ENCODE measurements at places on chromosomes 12 and 14.

DNA sequence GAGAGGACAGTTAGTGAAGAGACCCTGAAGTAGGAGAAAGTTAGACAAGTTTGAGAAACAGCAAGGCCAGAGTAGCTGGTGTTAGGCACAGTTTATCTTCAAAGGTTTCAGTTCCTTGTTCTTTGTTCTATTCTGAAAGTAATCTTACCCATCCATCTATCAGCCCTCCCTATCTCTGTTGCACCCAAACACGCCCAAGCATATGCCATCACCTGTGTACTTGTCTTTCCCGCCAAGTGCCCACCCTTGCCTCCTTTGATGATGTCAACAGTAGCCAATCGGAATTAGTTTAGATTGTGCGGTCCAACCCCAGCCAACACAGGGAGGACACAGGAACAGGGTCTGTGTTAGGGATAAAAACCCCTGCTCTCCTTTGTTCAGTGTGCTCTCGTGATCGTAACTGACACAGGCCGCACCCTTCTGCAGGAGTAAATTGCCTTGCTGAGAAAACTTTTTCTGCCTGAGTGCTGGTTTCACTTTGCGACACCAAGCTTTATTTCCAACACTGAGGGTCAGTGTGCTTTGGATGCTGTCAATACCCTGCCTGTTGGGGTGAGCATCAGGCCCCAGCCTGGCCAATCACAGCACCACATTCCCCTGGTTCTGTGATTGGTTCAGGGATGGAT is 4.7 kb upstream of the TMEM229B start:
- DNase-seq = no peak

DNA sequence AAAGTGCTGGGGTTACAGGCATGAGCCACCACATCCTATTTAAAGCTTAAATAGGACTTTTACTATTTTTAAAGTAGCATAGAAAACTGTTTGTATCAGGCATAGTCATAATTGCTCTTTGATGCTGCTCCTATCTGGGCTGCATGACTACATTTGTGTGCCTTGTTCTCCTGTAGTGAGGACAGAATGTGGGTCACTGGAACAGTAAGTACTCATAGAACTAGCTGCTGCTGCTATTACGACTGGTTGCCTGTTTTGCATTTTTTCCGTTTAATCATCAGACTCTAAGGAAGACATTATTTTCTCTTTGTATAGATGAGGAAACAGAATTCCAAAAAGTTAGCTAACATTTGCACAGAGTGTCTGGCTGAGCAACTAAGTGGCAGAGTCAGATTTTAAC is 42.8 kb downstream of the ZC3H14 start:
- DNase-seq = no peak

- no peak for DNase-seq
Measured at GRCh38 chr12:68435816-68436215, 103.7 kb upstream of the MDM1 start.

DNA sequence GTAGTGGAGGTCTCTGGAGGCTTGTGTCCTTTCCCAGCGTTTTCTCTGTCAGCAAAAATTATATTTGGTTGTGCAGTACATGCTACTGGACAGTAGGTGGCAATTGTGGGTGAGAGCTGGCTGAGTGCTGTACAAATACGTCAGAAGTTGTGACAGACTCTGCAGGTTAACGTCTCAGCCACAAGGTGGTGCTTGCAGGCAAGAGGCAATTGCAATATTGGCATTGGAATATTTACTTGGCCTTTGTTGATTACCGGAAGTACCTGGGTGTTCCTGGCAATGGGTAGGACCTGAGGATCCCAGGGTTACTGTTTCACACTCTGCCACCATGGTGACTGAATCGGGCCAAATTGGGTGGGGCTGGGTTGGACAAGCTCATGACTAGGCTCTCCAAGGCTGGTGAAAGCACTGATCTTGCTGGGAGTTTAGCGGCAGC is 333.9 kb upstream of the LMO3 start:
- no peak for DNase-seq

DNA sequence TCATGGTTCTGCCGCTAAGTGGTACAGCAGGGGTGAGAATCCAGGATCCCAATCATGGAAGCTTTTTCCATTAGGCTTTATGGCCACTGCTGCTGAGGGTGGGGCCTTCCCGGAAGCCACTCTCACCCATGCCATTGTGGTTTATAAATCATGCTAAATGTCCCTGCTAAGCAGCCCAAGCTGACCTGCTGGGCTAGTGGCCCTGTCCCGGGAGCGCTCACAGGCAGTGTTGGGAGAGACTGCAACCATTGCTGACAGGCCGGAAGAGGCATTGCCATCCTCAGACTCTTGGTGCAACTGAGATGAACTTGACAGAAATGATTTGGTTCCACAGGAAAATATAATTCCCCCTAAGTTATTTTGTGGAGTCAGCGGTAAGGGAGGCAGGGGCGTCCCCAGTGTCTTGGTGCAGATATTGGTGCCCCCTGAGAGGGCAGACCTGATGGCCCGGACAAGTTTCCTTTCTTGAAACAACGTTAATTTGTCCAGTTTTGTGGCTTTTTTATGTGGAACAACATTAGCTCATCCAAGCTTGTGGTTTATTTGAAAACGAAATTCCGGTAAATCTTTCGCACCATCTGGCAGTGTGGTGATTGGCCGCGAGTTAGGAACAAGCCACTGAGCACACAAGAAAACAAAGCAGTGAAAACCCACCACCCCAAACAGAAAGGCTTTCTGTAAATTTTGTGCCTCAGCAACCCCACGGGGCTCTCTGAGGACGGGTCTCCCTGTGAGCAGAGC is 82.3 kb downstream of the SSPN start:
- no peak for DNase-seq

GRCh38 chr14:68153275-68153674 is 333.7 kb downstream of the RAD51B start:
- DNase-seq = no peak

DNA sequence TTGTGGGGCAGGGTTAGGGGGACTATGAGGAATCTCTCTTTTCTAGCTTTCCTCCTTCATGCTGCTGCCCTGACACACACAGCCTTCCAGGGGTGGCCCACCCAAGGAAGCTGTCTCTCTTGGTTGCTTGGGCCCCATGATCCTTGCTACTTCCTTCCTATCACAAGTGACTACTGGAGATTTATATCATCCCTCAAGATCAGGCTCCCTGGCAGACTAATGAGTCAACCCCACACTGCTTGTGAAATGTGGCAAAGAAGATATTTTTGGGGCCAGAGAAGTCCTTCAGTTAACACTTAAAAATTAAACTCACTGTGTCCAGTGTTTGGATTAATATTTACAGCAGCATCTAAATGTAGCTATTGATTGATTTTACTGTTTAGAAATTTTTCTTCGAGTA is 1.5 kb downstream of the OR4E1 start:
- no peak for DNase-seq

- no peak for DNase-seq
Measured at GRCh38 chr14:61218767-61219166, 62.4 kb downstream of the TMEM30B start.

DNA sequence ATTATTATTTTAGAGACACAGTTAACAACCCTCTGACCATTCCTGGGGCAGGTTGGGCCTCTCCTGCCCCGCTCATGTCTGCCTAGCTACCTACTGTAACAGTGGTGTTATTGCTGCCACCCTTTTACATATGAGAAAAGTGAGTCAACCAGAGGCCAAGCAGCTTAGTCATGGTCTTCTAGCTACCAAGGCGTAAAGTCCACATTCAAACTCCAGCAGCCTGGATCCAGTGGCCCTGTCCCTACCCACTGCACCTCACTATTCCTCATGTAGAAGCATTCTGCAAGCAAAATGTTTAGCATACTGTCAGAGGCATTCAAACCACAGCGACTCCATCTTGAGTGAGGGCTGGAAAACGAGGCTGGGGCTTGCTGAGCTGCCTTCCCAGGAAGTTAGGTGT is 95.8 kb downstream of the SLC15A4 start:
- no peak for DNase-seq

DNA sequence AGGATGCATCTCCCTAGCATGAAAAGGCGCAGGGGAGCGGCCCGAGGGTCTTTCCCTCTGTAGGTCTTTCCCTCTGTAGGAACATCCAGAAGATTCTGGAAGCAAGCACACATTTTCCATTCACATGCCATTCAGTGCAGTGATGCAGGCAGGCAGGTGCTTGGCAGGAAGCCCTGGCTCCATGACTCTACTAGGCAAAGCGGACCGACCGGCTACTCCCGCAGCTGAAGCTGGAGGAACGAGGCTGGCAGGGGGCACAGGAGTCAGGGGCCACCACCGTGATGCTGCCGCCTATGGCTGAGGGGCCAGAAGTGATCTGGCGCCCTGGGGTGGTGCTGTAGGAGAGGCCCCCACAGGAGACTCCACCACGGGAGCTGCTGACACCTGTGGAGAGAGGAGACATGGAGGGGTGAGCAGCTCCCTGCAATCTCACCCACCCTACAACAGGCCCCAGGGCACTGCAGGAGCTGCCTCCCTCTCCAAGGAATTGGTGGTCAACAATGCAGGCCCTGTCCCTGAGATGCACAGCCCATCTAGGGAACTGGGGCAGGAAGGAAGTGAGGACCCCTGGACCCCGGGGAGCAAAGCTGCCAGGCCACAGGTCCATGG is 6.5 kb downstream of the KRT85 start:
- DNase-seq = no peak

DNA sequence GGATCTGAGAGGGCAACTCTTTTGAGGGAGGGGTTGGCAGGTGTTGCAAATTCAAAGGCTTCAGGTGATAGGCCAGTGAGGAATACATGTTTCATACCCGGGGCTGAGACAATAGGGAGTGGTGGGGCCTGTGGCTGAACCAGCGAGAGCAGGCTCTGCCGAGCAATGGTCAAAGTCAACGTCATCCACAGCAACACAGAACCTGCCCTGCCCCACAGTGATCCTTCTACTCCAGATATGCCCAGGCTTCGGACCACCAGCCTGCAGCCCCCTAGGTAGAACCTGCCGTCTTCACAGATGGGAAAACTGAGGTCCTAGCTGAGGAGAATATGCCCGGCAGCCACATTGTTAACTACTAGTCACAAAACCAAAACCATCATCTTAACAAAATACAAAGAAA is 4.1 kb downstream of the SERPINA1 start:
- DNase-seq = no peak

DNA sequence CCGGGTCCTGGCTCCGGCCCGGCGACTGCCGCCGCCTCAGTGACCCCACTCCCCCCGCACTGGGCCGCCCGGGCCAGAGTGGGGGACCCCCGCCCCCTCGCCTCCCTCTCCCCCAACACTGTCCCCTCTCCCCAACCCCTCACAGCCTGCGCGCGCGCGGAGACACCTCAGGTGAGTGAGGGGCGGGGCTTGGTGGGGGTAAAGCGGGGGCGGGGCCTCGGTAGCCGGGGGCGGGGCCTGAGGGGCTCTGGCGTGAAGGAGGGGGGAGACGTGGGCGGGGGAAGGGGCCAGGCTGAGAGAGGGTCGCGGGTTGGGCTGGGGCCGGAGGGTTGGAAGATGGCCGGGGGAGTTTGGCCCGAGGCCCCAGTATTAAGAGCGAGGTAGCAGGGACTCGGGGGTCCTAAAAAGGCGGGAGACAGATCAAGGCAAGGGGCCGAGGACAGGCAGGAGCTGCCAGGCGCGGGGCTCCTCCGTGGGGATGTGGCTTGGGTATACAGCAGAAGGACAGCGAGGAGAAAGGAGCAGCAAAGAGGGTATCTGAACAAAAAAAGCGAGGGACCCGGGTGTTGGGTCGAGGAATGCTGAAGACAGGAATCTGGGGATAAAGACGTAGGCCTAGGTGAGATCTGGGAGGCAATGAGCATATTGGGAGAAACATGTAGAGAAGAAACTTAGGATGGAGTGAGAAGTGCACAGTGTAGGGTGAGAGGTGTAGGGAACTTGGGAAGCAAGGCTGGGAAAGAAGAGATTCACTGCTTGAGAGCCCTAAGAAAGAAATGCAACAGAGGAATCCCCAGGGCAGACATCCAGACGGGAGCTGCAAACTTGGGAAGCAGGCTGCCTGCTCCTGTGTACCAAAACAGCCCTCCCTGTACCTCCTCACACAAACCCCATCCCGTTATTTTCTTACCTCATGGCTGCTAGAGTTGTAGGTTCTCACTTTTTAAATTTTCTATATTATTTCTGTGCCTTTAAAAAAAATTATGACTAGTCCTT is 10.8 kb downstream of the SUOX start:
- DNase-seq = peak; percentile 35

- no peak for DNase-seq
Measured at GRCh38 chr14:67704484-67705089, 2.9 kb downstream of the RDH12 start.

- DNase-seq = no peak
Measured at GRCh38 chr14:35122696-35123387, 490 bp downstream of the PRORP start.

GRCh38 chr14:104178279-104178678 is 39.9 kb downstream of the KIF26A start:
- no peak for DNase-seq

- DNase-seq = no peak
Measured at GRCh38 chr12:22625762-22626294, 857 bp downstream of the ETNK1 start.

DNA sequence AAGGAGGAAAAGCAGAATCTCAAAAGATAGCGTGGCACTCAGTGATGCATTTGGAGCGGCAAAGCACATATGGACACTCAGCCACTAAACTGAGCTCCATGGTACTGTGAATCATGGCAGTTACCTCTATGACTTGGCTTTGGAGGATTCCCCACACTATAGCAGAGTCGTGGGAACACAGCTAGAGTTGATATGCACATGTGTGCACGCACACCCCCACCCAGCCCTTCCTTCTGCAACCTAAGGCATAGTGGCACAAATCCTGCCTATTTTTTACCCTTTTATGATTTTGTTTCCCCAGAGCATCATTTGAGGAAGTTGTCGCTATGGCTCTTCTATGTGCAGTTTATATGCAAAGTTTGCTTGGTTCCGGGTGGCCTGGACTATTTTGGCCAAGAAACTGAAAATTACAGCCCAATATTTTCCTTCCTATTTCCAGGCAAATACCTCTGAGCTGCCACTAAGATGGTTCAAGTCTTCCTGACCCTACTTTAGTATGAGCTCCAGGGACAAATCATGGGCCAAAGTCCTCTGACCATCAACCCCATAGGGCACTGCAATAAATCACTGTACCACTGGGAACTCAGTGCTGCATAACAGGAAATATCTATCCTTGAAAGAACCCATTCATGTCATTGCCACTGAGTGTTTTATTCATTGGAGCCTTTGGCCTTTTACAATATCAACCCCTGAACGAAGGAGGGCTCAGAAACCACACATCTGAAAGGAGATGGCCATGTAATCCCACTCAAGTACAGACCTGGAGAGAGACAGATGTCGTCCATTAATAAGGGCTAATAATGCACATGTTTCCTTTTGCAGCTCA is 177.5 kb downstream of the EGLN3 start:
- DNase-seq = no peak
